ENCODE measurements at places on chromosomes 5 and 9.
A peak's percentile ranks its signal among the peaks of the same experiment; 100 is the strongest.

DNA sequence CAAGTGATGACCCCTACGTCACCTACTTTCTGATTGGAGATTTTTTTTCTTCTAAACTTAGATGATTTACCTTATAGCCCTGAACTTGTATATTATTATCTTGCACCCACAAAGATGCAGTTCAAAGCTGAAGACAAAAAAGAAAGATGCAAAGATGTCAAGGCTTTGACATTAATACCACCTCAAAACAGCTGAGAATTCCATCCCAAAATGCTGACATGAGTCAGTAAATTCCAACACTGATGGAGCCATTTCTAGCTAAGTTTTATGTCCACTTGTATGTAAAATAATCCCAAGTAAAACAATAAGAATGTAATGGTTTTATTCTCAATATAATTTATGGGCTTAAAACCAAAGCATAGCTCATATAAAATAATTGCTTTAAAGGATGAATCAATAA lies 91.5 kb upstream of the CDH9 start:
- no peak for DNase-seq

DNA sequence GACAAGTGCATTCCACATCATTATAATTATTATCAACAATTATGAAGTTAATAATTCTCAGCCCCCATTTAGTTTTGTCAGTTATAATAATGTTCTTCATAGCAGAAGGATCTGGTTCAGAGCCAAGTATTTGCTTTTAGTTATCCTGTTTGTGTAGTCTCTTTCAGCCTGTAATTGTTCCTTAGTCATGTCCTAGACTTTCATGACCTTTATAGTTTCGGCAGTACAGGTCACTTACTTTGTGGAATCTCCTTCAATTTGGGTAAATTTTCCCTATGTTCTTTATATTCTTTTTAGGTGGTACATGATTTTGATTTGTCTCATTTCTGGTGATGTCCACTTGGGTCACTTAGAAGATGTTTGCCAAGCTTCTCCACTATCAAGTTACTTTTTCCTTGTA lies 34.3 kb downstream of the UBE2R2 start:
- no peak for DNase-seq

GRCh38 chr9:91655658-91656057 lies 232.0 kb upstream of the NFIL3 start:
- DNase-seq, result no peak

DNA sequence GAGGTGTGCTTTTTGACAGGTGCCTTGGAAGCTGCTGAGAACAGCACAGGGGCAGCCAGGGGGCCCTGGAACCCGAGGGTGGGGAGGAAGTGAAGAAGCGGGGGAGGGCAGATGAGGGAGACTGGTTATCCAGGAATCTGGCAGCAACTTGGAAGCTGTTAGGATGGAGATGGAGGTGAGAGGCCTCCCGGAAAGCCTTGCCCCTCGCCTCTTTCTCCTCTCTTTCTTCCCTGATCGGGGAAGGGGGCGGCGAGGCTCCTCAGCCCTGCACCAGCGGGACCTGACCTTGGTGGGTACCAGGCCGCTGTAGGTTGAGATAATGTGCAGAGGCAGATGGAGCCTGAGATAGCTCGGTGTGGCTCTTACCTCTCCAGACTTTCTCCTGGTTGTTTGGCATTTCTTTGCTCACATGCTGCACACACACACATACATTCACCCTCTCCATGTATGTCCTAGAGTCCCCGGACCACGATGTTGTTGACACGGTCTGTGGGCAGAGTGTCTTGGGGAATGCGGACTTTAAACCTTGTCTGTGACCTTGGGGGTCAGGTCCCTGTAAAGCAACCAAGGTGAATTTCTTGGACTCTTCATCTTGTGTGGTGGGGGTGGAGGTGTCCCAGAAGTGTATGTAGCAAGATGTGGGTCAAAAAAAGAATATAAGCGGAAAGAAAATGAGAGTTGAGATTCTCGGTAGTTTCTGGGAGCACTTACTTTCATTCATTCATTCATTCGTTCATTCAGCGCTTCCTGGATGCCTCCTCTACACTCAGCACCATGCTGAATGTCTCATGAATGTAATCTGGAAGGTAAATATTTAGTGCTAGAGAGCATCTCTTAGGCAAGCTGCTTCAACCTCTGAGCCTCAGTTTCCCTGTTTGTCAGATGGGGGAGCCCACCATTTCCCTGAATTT lies 1.6 kb downstream of the WWC1 start:
- no peak for DNase-seq

DNA sequence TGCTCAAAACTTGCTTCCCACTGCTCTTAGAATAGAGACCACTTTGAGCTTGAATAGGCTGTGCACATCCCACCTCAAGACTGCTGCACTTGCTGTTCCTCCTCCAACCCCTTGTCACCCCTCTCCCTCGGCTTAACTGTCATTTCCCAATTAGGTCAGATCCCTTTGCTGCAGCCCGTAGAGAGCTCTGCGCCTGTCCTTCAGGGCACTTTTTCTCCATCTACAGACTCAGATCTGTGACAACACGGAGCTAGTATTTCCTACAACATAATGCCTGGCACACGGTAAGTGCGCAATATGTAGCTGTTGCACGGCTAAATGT lies 485 bp upstream of the HABP4 start:
- DNase-seq, result no peak

GRCh38 chr5:38751103-38751502 lies 94.7 kb upstream of the OSMR start:
- no peak for DNase-seq

DNA sequence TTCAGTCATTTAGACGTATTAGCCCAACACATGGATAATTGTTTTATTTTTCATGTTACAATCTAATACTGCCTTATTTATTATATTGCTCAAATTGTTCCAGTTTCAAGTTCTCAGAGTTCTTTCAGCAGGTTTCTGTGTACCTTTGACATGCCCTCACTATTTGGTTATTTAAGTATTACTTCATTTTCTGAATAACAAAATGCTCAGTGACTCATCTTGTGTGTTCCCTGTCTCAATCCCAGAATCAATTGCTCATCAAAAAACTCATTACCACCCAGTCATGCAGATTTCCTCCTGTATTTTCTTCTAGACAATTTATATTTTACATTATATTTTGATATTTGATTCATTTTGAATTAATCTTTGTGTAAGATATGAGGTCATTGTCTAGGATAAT lies 562.6 kb downstream of the ANXA1 start:
- no peak for DNase-seq

GRCh38 chr5:109786206-109786855 lies 96.6 kb downstream of the MAN2A1 start:
- DNase-seq, result no peak

GRCh38 chr5:133610489-133611356 lies 1.6 kb downstream of the FSTL4 start:
- peak; percentile 37 for DNase-seq

DNA sequence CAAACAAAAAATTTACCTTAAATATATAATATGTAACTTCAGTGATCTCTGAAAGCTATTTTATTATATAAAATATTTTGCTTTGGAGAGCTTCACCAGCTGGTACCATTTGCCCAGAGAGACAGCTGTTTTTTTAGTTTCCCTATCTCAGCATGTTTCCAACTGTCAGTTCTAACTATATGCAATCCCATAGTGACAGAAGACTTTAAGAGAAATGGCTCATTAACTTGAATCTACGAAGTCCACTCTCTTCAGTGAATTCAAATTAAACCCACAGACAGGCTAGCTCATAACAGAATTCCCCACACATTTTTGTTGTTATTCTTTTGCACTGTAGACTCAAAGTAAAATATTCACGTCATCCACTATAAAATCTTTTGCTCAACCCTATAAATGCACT lies 251.8 kb upstream of the POU5F2 start:
- no peak for DNase-seq

DNA sequence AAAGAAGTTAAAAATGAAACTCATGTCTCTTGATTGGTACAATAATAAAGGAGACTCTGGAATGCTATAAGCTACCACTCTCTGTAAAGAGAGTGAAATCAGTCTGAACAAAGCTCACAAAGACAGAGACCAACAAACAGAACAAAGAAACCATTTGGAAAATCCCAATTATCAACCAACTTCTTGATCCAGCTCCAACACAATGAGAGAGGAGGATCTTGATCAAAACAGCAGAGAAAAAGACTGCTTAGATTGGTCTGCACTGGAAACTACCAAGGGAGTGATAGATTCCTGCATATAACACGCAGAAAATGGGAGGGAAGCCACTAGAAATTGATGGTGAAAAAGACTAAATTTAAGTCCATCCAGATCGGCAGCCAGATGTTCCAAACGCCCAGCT lies 23.1 kb upstream of the RNF38 start:
- DNase-seq, result no peak

DNA sequence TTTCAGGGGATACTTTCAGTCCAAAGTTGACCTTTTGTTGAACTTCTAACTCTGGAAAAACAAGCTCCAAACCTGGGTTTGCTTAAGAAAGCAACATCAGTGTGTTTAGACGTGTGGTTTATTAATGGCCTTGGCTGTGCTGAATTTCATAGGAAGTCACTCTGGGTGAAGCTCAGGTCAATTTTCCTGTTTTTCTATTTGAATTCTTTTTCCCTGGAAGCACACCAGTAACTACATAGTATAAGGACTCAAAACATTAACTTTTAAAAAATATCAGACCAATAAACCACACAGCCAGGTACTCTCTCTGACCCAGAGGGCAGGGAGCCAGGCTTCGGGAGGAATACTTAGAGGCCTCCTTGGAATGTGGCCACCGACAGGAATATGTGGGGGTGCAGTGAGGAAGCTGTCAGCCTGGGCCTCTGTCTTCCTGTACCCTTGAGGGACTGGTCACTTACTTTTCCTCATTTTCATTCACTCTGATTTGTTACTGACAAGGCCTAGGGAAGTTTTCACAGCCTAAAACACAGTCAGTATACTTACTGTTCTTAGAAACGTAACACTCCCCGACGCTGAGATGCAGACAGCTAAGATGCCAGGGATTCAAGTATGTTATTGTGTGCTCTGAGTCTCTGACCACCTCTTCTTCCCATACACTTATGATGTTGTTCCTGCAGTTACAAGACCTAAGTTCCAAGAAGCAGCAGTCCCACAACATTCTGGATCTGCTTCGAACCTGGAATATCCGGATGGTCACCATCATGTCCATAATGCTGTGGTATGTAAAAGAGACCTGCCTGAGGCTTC lies 18.9 kb downstream of the SLC22A5 start:
- DNase-seq, result no peak

GRCh38 chr9:128175726-128176125 lies 15.6 kb downstream of the CIZ1 start:
- DNase-seq, result no peak

DNA sequence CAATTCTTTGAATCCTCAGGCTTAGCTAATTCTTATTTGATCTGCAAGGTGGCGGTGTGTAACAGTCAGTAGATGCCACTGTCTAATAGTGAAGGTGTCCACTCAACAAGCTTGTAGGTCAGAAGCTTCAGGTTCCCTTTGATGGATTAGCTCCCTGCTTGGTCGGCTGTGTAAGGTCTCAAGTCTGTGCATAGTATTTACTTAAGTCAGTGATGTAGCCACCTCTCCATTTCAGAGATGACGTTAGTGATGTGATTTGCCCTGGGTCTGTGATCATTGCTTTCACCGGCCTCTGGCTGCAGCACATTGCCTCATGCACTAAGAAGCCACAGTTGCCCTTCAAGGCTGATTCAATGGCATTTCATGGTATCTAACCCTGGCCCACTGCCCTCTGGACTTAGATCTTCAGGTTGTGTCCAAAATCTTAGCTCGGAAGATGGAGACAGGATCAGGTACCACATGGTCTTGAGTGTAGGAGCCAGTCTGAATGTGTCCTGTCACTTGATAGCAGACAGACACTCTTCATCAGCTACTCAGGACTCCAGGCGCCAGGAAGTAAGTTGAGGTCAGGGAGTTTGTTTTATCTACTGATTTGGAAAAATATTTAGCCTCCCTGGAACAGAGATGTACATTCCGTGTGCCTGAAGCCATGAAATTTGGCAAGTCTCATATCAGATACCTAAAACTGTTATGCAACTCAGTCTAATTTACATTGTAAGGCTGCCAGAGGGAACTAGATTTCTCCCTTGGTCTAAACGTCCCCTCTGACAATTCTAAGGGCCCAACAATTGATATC lies 42.9 kb downstream of the SUB1 start:
- DNase-seq, result no peak

- no peak for DNase-seq
Observed at GRCh38 chr5:149855366-149855765, 89.2 kb downstream of the PDE6A start.

- no peak for DNase-seq
Observed at GRCh38 chr9:110455860-110456259, 118.2 kb upstream of the TXNDC8 start.

DNA sequence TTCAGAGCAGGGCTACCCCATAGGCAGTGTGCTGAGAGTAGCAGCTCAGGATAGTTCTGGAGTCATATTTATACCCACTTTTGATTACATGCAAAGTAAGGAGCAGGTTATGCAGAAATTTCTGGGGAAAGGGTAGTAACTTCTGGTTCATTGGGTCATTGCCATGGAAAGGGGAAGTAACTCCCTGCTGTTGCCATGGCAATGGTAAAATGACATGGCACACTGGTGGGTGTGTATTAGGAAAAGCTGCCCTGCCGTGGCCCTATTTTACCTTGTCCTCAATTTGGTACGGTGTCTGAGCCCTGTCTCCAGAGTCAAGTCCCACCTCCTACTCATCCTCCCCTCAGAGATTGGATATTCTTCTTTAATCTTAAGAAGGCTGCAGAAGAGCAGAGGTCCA lies 526.7 kb upstream of the TYRP1 start:
- no peak for DNase-seq

DNA sequence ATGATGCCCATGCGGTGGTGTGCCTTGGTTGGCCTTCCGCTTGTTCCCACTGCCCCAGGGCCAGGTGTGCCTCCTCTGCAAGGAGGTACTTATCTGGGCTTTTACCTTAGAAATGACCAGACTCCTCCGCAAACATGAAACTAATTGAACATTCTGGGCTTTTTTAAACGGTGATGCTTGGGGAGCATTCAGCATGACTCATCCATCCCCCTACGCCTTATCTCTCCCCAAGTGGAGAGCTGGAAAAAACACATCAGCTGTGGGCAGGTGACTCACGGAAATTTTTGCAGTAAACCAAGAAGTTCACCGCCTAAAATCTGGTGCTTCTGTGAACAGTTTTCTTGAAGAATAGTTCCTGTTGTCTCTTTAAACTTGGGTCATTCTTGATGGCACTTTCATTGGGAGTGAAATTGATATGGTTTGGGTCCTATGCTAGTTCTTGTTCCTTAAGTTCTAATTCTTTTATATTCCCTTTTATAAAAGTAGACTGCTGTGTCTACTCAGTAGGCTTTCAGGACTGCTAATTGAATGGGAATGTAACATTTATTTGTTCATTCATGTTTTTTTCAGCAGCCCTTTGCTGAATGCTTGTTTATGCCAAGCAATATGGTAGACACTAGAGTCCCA lies 39.6 kb downstream of the SFXN1 start:
- peak; percentile 90 for DNase-seq

DNA sequence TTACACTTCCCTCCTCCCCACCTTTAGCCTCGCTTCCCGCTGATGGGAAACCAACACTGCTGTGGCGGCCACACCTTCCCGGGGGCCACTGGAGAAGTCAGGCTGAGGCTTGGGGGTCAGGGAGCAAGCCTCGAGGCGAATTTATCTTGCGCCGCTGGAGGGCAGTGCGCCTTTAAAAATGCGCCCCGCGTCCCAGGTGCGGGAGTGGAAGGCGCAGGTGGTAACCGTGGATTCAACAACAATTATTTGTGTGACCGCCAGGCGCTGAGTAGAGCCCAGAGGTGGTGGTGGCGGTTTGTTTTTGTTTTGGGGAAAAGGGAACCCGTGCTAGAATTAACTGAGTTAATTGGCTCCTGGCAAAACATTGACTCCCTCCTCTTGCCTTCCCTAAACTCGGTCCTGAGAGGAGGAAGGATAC lies 1.1 kb downstream of the CFAP77 start:
- DNase-seq, result peak; percentile 73

All from stimulated activated CD4-positive, alpha-beta T cell treated with anti-CD3 and anti-CD28 coated beads, Interleukin-4, amount 100 ng/mL, for 24 hours (primary cell).